ENCODE measurements at places on chromosomes 4 and X.

GRCh38 chrX:40385256-40385655 lies 195.5 kb upstream of the ATP6AP2 start:
- H3K4me3 ChIP-seq: no peak overlapping the region
- H3K4me1 ChIP-seq: no peaks in the 10 kb centered on the region
- no peak overlapping the region for H3K27ac ChIP-seq
- no peaks in the 10 kb centered on the region for H3K36me3 ChIP-seq

DNA sequence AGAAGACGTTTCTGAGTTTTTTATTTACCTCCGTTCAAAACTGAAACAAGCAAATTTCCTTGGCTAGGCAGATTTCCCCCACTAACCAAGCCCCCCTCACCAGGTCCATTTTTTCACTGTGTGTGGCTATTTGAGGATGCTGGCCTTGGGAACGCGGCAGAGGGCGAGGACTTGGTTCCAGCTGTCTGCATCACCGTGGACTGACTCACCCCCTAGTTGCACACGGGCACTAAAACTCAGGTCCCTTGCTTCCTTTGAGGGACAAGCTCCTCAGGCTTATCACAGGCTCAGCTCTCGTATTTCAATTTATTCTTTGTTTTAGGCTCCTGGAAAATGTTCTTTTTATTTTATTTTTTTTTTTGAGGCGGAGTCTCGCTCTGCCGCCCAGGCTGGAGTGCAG lies 8.4 kb upstream of the MTNR1A start:
- H3K4me1 ChIP-seq: no peaks in the 10 kb centered on the region
- no peak for DNase-seq

- no peak for DNase-seq
- no peak overlapping the region for H3K4me3 ChIP-seq
- H3K27me3 ChIP-seq: no peaks in the 10 kb centered on the region
- no peaks in the 10 kb centered on the region for H3K4me1 ChIP-seq
Observed at GRCh38 chr4:128393101-128393704, 105.6 kb upstream of the PGRMC2 start.

DNA sequence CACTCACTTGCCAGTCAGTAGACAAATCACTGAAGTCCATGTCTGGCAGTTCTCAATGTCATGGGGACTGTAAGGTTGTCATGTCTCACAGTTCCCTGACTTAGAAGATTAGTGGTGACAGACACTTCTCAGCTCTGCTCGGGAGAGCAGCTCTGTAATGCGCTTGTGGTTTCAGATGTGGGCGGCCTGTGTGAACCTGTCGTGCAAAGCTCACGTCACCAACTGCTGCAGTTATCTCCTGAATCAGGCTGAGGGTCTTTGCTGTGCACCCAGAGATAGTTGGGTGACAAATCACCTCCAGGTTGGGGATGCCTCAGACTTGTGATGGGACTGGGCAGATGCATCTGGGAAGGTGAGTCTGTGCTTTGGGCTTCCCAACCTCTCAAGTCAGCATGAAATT lies at the start of gene IL9R:
TSS of gene IL9R (plus strand) at position 261 of the 400 bp plus-strand sequence. CDS start at position 325, 64 bp downstream.
- H3K36me3 ChIP-seq: peaks cover 31% of the 10 kb centered on the region
- DNase-seq: peak; percentile 89
- H3K27me3 ChIP-seq: no peaks in the 10 kb centered on the region

DNA sequence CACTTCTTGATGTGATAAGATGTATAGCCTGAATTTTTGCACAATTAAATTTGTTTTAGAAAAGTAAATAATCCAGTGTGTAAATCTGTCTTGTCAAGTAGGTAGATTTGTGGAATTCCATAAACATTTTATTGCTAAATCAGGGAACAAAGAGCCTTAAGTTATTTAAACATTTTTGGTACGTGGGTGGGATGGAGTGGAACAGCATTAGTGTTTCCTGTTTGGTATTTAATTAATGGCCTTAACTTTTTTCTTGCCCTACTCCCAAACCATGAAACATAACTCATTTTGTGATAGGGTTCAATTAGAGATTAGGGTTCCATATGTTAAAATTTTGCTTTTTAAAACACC lies 5.1 kb downstream of the NUDT9 start:
- no peak for DNase-seq
- no peaks in the 10 kb centered on the region for H3K27me3 ChIP-seq
- H3K4me1 ChIP-seq: peaks cover 15% of the 10 kb centered on the region
- no peak overlapping the region for H3K27ac ChIP-seq
- no peak overlapping the region for H3K4me3 ChIP-seq

GRCh38 chrX:16587836-16588235 lies 62.1 kb upstream of the S100G start:
- H3K27me3 ChIP-seq: no peaks in the 10 kb centered on the region
- no peak overlapping the region for H3K4me3 ChIP-seq

DNA sequence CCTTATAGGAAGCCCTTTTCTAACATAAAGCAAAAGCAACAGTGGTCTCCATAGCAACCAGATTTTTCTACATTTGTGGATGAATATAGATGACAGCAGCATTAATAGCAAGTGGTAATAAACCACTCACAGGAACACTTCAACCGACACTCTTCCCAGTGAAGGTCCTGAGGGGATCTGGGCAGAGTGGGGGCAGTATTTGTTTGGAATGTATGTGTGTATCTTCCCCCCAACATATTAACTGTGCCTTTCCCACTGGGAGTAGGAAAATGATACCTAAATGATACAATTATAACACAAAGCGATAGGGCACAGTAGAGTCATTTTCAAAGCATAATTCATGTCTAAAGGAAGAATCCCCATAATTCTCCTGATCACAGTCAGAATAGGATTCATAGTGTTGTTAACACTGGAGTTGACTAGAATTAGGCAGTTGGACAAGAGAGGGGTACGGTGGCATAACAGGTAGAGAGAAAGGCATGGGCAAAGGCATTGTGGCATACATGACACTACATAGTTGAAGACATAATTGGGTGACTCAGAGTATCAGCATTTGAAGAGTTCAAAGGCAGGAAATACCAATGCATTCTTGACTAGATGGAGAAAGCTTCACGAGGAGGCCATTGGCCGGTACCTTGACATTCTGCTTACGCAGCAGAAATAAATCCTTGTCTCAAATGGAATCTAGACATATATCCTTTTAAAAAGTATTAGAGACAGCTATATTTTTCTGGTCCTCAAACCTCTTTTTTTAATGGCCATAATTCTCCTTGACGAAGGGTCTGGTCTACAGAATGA lies 15.2 kb downstream of the CAPN6 start:
- H3K36me3 ChIP-seq: no peaks in the 10 kb centered on the region
- no peak overlapping the region for H3K4me3 ChIP-seq
- H3K27me3 ChIP-seq: no peaks in the 10 kb centered on the region
- no peak for DNase-seq
- H3K27ac ChIP-seq: no peak overlapping the region

DNA sequence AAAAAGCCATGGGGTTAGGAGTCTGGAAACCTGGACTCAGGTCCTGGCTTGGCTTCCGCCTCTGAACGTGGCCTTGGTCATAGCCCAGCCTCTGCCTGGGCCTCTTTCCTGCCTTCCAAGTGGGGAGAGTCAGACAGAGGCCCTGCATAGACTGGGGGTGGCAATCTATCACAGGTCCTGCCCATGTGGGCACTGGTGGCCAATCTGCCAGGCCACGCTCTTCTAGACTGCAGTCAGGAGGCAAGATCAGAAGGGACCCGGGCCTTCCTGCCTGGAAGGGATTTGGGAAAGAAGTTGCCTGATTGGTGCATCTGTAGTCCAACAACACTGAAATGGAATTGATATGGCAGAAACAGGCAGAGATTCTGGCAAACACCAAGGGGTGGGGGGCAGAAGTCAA lies 46.1 kb downstream of the CNGA2 start:
- DNase-seq: no peak
- H3K27me3 ChIP-seq: no peaks in the 10 kb centered on the region
- no peaks in the 10 kb centered on the region for H3K36me3 ChIP-seq
- H3K27ac ChIP-seq: no peak overlapping the region

DNA sequence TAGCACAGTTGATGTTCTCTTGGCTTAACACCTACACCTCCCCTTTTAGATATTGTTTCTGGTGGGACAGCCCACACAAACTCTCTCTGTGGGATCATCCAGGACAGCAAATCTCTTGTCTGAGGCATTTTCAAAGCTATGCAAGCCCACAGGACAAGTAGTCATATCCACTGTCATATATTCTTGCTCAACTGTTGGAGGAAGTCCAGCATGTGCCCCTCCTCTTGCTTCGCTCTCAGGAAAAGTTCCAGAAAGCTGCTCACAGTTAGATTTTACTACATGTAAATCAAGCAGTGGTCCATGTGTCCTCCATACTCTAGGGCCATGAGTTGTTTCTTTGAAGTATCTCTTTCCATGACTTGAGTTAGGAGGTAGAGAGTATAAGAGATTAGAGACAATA lies 260.7 kb downstream of the INPP4B start:
- no peak for DNase-seq
- no peaks in the 10 kb centered on the region for H3K27me3 ChIP-seq
- H3K27ac ChIP-seq: no peak overlapping the region
- no peaks in the 10 kb centered on the region for H3K36me3 ChIP-seq

GRCh38 chr4:89352541-89352940 lies 44.9 kb upstream of the GPRIN3 start:
- H3K27me3 ChIP-seq: peaks cover 3% of the 10 kb centered on the region
- no peaks in the 10 kb centered on the region for H3K4me1 ChIP-seq
- H3K4me3 ChIP-seq: no peak overlapping the region
- no peak overlapping the region for H3K27ac ChIP-seq

DNA sequence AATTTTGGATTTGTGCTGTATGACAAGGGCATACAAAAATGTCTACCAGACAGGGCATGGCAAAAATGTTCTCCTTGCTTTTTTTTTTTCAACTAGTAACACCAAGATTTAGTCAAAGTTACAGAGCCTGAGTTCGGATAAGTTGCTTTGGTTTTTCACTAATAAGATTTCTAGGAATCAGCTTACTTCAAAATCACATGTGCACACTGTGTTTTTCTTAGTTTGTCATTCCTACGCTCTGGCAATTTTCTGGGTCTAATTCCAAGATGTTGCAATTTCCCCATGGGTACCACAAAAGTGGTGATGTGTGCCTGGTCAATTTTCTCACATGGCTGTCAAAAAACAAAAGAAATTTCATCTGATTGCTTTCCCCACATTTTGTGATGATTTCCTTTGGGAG lies 6.3 kb downstream of the C1QTNF7 start:
- no peak overlapping the region for H3K27ac ChIP-seq
- no peak for DNase-seq
- H3K27me3 ChIP-seq: no peaks in the 10 kb centered on the region
- H3K4me1 ChIP-seq: no peaks in the 10 kb centered on the region
- H3K36me3 ChIP-seq: no peaks in the 10 kb centered on the region

- H3K36me3 ChIP-seq: no peaks in the 10 kb centered on the region
- no peaks in the 10 kb centered on the region for H3K4me1 ChIP-seq
- H3K4me3 ChIP-seq: no peak overlapping the region
- DNase-seq: peak; percentile 52
- no peak overlapping the region for H3K27ac ChIP-seq
Observed at GRCh38 chr4:136864604-136865185, 667.6 kb downstream of the PCDH18 start.

- no peak overlapping the region for H3K27ac ChIP-seq
- H3K36me3 ChIP-seq: peaks cover 8% of the 10 kb centered on the region
- no peak for DNase-seq
- H3K4me3 ChIP-seq: no peak overlapping the region
- H3K4me1 ChIP-seq: peaks cover 4% of the 10 kb centered on the region
Observed at GRCh38 chrX:9495496-9495895, 30.6 kb downstream of the TBL1X start.

GRCh38 chr4:158793021-158793420 lies 24.2 kb downstream of the FNIP2 start:
- H3K4me1 ChIP-seq: no peaks in the 10 kb centered on the region
- DNase-seq: no peak
- no peak overlapping the region for H3K27ac ChIP-seq
- H3K4me3 ChIP-seq: no peak overlapping the region
- no peaks in the 10 kb centered on the region for H3K27me3 ChIP-seq

- H3K27me3 ChIP-seq: no peaks in the 10 kb centered on the region
- peaks cover 8% of the 10 kb centered on the region for H3K4me1 ChIP-seq
- H3K4me3 ChIP-seq: no peak overlapping the region
Observed at GRCh38 chrX:22012051-22012450, 20.1 kb upstream of the PHEX start.

All from activated CD8-positive, alpha-beta T cell treated with anti-CD3 and anti-CD28 coated beads, Interleukin-2, amount 10 ng/mL, durations not matched to agents 7 days and 5 days (primary cell).